ENCODE measurements at places on chromosomes 4 and X.

DNA sequence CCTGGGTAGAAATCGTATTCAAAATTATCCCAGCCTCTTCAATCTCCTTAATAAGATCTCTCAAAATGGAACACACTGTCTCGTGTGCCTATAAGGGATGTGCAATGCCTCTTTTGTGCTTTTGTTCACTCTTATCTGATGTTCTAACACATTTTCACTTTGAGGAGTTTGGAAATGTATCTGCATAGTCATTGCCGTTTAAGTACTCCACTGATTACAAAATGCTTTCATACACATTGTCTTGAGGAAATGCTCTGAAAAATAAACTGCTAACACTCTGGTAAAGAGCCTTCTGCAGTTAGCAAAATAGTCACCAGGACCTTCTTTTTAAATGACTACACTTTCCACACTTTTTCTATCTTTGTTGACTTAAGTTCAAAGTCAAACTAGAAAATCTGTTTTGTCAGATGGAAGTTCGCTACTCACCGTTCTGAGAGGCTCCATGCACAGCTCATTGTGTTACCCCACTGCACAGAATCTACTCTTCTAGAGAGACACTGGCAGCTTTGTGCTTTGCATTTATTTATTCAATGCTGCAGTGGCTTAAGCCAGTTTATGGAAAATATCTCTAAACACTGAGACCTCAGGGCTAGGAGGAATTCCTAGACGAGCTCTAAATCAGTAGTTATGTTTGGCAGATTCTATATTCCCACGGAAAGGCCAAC lies 159.0 kb downstream of the CHIC2 start:
- DNase-seq: no peak

GRCh38 chrX:97616883-97617530 lies 733.3 kb downstream of the RPA4 start:
- DNase-seq: no peak

- no peak for DNase-seq
Observed at GRCh38 chr4:21013501-21013900, 313.2 kb downstream of the PACRGL start.

DNA sequence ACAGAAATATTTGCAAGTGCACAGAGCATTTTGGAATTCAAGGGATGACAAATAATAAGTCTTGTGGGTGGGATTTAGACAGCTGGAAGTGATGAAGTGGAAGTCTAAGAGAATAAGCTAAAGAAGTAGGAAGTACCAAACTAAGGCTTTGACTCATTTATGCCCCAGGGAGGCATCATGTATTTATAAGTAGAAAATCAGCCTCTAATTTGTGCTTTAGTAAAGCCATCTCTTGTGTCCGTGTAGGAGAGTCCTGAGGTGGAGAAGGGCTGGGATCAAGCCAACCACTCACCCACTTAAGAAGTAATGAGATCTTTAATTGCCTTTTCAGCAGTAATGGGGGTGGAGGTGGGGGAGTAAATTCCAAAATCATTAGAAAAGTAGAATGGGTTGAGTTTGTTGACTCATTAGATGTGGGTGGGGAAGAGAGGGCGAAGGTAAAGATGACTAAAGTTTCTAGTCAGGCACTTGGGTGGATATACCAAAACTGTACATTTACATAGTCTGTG lies 356.7 kb downstream of the STIM2 start:
- no peak for DNase-seq

- DNase-seq: no peak
Observed at GRCh38 chr4:16875487-16875886, 23.0 kb downstream of the LDB2 start.

GRCh38 chr4:98476891-98477290 lies 181.5 kb downstream of the TSPAN5 start:
- no peak for DNase-seq

- no peak for DNase-seq
Observed at GRCh38 chr4:2511645-2512131, 24.8 kb upstream of the FAM193A start.

- DNase-seq: no peak
Observed at GRCh38 chr4:117249333-117249732, 164.0 kb upstream of the TRAM1L1 start.

- no peak for DNase-seq
Observed at GRCh38 chr4:69058410-69059059, 37.7 kb upstream of the UGT2B7 start.

GRCh38 chr4:71570492-71570891 lies 213.4 kb downstream of the GC start:
- no peak for DNase-seq

DNA sequence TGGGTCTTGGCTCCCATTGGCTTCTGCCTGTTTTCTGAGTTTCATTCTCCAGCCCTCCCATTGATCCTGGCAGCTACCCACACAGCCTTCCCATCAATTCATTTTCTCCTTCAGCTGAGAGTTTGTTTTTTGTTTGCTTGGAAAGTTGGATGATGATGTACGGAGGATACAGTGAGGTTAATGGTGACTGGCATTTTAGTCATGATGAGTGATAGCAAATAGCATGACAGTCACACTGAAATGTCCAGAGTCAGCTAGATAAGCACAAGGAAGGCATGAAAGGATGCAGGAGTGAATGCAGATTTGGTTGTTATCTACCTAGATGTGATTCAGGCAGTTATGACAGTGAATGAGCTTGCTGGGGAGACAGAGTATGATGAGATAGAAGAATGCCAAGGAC lies 30.6 kb upstream of the LCORL start:
- DNase-seq: no peak

DNA sequence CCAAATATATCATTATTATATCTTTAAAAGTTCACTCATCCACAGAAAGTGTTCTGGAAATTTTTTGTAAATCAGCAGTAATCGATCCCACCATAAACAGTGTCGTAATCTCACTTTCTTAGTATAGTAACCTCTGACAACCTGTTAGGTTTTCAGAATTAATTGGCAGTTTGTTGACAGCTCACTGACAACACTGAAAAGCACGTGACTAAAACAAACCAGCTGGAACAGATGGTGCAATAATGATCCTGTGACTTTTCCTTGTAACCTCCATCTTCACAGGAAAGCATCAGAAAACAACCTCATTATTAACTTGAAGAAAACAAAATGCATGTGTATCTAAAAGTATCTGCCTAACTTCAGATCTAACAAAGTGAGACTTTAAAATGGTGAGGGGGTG lies 48.5 kb downstream of the FSTL5 start:
- no peak for DNase-seq

DNA sequence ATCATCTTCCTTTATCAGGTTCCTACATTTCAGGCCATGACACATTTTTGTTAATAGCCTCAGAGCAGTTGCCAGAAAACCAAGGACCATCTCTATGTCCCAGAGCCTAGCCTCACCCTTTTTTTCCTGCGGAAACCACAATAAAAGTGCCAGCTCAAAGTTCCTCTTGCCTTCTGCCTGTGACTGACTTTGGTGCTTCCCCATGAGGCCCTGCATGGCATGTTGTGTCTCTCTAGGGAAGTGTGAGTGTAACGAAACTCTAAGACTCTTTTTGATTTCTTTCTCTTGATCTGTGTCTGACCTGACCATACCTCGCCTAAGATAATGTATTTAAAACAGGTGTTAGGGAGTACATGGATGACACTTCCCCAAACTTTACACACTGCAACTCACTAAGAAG lies 642.3 kb upstream of the BOD1L1 start:
- DNase-seq: no peak

DNA sequence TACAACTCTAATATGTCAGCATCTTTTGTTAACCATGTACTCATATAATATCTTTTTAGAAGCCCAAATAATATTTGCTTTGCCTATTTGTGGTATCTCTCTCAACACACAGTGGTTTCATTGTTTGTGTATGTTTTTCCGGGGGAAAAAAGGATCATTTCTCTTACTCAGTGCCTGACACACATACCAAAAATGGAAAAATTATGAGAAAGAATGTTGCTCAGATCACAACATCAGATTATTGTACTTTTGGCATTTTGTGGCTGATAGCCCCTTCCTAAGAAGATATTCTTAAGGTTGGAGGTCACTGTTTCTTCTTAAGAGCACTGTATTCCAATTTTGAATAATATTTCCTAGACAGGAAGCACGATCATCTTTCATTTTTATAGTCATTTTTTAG lies 93.6 kb downstream of the PDLIM5 start:
- DNase-seq: no peak

DNA sequence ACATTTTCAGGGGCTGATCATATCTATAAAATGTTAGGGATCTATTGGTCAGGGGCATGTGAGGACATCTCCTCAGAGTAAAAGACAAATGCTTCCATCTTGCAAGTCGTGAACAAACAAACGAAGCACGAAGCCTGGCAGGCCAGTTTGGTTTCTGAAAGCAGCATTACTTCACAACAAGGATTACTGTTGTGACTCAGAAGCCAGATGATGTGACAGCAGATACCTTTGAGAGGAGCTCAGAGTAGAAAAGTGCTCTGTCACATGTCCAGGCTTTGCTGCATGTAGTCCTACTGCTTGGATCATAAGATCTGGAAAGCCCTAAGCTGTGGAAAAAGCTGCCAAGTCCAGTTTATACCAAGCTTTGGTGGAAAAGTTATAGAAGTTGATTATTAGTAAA lies 1827.2 kb downstream of the ARAP2 start:
- no peak for DNase-seq

DNA sequence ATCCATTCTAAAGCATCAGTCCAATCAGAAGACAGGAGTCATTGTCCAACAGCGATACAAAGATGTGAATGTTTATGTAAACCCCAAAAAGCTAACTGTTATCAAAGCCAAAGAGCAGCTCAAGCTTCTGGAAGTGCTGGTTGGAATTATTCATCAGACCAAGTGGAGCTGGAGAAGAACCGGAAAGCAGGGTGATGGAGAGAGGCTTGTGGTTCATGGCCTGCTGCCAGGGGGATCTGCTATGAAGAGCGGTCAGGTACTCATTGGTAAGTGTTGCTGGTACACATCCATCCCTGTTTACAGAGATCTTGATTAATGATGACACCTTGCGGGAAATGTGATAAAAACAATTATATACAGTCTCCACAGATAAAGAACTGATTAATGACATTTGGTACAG lies 11.0 kb downstream of the INTU start:
- DNase-seq: no peak

- no peak for DNase-seq
Observed at GRCh38 chrX:152958047-152958446, 35.9 kb downstream of the PNMA5 start.

GRCh38 chr4:53592122-53592521 lies 836 bp upstream of the LNX1 start:
- DNase-seq: no peak

- no peak for DNase-seq
Observed at GRCh38 chrX:74446876-74447275, 25.6 kb downstream of the SLC16A2 start.

- no peak for DNase-seq
Observed at GRCh38 chr4:154491341-154492271, at the start of gene DCHS2. Gene DCHS2 (minus strand): TSS chr4:154491799. CDS start chr4:154491355, 444 bp downstream.

DNA sequence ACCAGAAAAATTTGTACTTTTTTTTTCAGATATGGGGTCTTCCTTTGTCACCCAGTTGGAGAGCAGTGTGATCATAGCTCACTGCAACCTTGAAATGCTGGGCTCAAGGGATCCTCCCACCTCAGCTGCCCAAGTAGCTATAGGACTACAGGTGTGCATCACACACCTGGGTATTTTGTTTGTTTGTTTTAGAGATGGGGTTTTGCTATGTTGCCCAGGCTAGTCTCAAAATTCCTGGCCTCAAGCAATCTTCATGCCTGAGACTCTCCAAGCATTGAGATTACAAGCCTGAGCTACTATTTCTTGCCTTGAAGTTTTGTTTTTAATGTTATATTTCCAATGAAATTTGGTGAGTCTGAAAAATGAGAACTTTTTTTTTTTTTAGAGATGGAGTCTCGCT lies 847.8 kb downstream of the TRIML1 start:
- no peak for DNase-seq

- DNase-seq: no peak
Observed at GRCh38 chr4:26010304-26010703, 96.3 kb downstream of the SMIM20 start.

DNA sequence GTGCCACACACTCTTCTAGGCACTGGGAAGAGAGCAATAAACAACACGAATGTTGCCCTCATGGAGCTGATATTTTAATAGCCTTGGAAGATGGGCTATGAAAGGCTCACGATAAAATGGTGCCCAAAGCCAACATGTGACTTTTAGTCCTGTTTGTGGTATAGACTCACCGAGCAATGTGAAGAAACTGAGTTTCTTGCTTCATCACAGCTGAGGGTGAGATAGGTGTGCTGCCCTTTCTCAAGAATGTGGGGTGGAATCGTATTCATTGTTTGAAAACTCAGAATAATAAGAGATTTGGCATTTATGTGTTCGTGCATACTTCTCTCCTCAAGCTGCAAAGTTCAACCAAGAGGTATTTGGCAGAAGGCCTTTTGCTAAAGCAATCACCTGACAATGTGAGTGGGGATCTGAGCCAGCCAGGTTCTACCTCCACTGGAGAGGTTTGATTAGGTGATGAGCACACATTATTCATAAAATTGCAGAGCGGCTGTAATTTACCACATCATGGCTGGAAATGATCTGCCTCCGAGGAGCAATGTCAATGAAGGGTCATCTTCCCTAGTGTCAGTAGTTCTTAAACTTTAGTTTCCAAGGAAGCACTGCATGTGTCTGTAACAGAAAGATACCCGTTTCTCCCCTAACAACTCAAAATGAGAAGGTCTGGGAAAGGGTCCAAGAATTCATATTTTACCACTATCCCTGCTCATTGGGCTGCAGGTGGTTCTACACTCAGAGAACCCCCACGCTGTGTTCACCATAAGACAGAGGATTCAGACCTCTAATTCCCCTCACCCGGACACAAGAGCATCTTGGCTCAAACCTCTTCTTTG lies 41.9 kb upstream of the CBR4 start:
- no peak for DNase-seq

GRCh38 chrX:128622296-128622695 lies 570.1 kb upstream of the ACTRT1 start:
- no peak for DNase-seq

DNA sequence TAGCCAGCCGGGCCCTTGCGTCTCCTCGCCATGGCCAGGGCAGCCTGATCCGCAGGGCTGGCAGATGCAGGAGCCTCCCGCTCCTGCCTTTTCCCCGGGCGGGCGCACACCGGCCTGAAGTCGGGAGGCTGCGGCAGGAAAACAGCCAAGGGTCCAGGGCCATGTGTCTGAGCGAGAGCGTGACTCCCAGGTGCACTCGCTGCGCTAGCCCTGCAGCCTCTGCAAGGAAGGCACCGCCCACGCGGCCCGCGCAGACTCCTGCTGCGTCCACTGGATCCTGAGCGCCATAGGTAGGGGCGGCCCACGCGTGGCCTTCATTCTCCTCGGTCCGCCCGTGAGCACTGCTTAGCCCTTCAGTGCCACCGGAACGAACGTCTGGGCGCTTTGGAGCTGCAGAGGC lies 379.9 kb downstream of the TRAM1L1 start:
- no peak for DNase-seq

Measured in activated CD4-positive, alpha-beta T cell treated with anti-CD3 and anti-CD28 coated beads, Interleukin-2, amount 50 U/mL, for 24 hours (primary cell).